Esophagus muscularis mucosa (tissue), 4 donors: ENCODE measurements at places on chromosomes 7 and 10. TPM values are rescaled to one million over a fixed set of nuclear protein-coding genes. Genes with fewer than 3 reads are reported as not detected.

DNA sequence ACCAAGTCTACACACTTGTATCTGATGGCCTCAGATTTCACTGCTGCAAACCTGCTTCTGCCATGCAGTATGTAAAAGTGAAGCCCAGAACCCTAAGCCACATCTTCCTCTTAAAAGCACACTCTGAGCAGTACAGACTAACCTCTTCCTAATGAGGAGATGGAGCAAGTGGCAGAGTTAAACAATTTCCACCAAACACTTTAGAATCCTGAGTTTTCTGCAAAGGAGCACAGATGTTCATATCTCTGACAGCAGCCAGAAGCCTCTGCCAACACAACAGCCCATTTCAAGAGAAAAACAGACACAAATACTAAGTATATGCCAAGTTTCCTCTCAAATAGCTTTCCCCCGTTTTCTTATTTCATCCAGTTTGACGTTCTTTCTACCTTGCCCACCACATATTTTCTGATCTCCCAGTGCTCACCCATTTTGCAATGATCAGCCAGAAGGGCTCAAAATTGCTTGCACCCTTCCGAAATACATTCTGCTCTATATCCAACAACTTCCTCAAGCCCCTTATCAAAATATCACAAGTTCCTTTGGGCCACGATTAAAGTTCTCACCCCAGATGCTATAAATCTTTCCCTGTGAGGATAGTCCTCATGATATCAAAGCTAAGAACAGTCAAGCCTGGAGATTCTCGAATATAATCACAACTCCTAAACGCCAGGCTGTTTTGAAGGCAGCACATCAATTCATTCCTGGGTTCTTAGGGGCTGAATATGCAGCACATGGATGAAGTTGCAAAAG is 27.5 kb downstream of the ELMO1 start:
- DNase-seq = no peak

DNA sequence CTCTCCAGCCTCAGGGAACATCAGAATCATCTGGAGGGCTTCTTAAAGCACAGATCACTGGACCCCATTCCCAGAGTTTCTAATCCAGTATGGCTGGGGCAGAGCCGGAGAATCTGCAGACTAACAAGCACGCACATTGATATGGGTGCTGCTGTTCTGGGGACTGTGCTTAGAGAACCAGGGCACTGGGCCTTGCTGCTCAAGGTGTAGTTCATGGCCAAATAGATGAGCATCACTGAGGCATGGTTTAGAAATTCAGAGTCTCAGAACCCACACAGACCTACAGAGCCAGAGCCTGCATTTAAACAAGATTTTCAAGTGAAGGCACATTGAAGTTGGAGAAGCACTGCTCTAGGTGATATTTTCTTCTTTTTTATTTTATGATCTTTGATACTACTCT is 376.8 kb upstream of the PHF14 start:
- no peak for DNase-seq

Gene BMPR1A
- 66.1 TPM for total RNA-seq

Gene ZNF248
- 15.2 TPM for total RNA-seq

Gene EGFR
- 79.3 TPM for total RNA-seq
